PC-3 (cell line): ENCODE measurements at places on chromosomes 7 and 10.

DNA sequence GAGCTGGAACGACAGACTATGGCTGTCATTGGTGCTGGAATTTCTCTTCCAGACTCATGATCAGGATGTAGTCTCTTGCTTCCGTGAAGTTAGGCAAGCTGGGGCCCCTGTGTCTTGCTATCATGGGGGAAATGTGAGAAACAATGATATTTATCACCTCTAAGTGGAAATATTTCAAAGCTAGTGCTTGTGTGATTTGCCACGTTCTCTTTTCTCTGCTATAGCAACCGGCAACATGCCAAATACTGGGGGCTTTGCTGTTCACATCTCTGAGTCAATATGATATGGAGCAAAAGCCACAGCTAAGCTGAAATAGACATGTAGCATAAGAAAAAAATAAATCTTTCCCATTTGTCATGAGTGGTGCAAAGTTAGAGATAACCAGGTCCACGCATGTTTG lies 668.2 kb upstream of the IGFBP3 start:
- DNase-seq, result no peak

DNA sequence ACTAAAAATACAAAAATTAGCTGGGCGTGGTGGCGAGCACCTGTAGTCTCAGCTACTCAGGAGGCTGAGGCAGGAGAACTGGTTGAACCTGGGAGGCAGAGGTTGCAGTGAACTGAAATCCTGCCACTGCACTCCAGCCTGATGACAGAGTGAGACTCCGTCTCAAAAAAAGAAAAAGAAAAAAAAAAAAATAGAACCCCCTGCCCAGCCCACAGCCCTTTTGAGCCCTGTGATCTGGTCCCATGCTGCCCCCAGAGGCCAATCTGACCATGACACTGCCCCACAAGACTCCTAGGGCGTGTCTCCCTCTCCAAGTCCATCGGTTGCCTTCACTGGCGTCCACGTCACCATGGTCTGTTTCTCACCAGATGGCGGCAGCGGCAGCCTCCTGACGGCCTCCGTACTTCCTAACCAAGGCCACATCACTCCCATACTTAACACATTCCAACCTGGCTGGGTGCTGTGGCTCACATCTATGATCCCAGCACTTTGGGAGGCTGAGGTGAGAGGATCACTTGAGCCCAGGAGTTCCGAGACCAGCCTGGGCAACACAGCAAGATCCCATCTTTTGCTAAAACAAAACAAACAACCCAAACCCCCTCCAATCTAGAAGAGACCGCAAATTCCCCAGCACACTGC lies 18.0 kb downstream of the STX1A start:
- DNase-seq, result peak; percentile 52

- DNase-seq, result no peak
These were observed 152.9 kb upstream of the CSTF2T start for GRCh38 chr10:51852297-51852696.

- DNase-seq, result peak; percentile 84
These were observed 10.8 kb upstream of the HOXA2 start for GRCh38 chr7:27112955-27113949.

- DNase-seq, result peak; percentile 56
These were observed at the start of gene THSD7A for GRCh38 chr7:11831736-11832495. Gene THSD7A, minus strand, starts transcription at chr7:11832198. Its CDS starts 252 bp downstream, at chr7:11831946.

- DNase-seq, result no peak
These were observed 43.7 kb downstream of the HIF1AN start for GRCh38 chr10:100579261-100580090.

GRCh38 chr10:78351809-78352208 lies 318.1 kb downstream of the RPS24 start:
- DNase-seq, result no peak

- DNase-seq, result no peak
These were observed 67.8 kb downstream of the EMX2 start for GRCh38 chr10:117610321-117610720.

DNA sequence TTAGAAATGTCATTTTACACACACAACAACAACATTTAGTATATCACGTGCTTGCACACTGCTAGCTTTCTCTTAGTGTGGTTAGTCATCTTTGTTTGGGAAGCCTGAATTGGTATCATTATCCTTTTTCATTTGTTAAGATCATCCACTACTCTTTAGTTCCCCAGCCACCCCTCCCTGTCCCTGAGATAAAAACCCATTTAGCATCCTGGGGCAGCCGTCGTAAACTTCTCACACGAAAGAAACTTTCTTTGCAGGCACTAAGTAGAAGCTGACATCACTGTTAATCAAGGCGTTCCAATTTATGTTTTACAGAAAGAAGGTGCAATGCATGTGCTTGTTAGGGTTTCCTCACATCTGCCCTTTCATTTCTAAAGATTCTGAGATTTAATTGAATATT lies 475.1 kb upstream of the FZD8 start:
- DNase-seq, result no peak

- DNase-seq, result no peak
These were observed 12.7 kb downstream of the SCIN start for GRCh38 chr7:12583176-12583575.

- DNase-seq, result peak; percentile 24
These were observed 33.4 kb downstream of the XPNPEP1 start for GRCh38 chr10:109889867-109890266.

DNA sequence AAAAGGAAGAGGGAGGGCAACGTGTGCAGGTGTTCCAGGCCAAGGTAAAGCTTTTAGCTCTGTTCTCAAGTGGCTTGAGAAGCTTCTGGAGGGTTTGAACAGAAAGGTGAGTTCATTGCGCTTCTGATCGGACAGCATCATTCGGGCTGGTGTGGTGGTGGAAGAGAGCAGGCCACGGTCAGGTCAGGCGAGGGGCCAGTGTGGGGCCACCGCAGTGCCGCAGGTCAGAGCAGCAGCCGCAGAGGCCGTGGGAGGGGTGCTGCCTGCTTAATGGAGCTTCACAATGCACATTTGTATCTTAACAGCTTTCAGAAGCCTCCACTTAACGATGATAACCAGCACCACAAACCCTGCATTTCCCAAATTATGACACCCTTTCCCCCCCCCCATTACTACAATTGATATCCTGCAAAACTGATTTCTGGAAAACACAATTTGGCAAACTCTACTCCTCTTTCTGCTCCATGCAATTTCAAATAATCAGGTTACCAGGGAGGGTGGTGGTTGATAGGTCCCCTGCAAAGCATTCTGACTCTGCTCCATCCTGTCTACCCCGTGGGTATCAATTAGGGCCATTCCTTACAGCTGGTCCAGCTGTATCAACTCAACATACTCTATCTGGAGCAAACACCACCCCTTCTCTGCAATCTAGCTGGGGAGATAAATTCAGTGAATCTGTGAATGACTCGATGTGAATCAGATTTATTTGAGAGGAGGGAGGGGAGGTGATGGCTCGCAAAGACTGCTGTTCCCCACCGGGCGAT lies 162.9 kb downstream of the ACTR3B start:
- DNase-seq, result no peak

- no peak for DNase-seq
These were observed 275.4 kb downstream of the GRID1 start for GRCh38 chr10:86091216-86091615.

- no peak for DNase-seq
These were observed 121.7 kb downstream of the RNLS start for GRCh38 chr10:88461426-88461825.

- DNase-seq, result no peak
These were observed 24.6 kb downstream of the GLRX3 start for GRCh38 chr10:130160775-130161174.

DNA sequence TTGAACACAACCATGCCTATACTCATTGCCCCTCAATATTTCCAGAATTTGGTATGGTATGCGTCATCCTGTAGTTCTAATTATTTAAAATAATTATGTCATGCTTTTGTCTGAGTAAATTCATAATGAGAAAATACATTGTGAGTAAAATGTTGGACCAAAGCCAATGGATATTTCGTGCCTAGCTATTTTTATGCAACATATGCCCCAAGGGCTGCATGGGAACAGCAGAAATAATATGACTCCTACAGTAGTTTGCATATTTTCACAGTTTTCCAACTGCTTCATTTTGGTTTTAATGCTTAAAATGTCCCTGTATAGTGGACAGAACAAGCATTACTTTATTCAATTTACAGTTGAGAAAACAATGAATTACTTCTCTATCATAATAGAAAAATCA lies 1115.6 kb upstream of the GHITM start:
- DNase-seq, result no peak

DNA sequence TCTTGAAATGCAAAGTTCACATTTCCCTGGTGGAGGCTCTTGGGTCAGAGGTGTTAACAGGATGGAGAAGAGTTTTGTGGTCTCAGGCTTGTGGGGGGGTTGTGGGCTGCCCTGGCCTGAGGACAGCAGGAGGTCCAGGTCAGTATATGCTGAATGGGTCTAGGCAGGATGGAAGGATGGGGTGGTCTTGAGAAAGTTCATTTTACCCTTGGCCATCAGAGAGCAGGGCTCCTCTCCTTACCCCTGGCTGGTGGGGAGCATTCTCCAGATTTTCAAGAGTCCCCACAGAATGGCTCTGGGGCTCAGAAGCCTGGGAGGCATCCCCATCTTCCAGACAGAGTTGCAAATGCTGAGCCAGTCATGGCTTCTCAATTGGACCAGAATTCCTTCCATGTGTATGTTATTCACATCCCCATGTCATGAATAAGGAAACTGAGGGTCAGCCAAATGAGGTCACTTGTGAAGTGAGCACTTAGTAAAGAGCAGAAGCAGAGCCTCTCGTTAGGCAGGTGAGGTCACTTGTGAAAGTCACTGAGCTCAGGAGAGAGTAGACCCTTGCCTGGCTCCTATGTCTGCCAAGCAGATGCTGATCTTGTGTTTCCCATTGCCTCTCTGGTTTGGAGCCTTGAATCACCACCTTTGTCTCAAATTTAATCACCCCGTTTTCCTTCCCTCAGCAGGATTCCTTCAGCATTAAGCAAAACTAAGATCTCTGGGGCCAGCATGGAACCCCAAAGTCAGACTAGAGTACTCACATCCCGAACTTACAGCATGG lies 33.0 kb downstream of the MBL2 start:
- no peak for DNase-seq

DNA sequence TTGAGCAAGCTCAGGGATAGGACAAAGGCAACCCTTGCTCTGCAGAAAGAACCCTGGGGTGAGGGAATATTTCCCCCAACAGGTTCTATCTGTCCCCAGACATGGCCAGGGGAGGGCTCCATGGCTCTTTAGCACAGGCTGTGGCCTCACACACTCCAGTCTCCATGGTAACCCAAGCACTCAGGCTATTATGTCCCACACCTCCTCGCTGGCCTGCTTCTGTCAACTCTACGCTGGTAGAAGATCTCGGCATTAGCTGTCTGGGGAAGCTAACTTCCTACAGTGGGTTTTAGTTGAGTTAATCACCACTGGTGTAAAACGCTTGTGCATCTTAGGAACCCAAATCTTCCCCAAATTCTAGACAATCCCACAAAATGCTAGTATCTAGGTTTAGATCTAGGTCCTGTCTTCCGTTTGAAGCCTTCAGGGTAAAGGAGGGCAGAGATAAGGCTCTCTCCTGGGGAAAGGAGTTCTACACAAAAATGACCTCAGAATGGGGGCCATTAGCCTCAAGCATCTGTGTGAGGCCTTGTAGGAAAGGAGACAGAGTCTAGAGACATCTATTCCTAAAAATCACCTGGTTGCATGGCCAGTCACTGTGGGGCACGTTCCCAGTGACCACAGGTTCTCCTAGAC lies 36.7 kb upstream of the SLIT1 start:
- DNase-seq, result no peak

DNA sequence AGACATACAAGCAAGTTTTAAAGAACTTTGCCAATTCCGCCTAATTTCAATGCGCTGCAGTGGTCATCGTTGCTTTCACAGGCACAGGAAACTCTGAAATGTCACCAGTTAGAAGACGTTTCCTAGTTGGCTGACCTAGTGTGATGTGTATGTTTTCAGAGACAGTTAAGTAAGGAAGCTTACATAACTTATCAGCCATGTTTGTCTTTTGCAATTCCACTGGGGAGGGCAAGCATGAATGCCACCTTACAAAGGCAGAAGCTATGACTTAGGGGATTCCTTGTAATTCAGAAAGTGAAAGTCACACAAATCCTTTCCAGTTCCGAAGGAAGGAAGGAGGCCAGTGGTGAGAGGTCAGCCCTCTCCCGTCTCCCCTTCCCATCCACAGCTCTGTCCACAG lies 15.0 kb upstream of the NPS start:
- no peak for DNase-seq
